ENCODE measurements at places on chromosomes 16 and 17. TPM values are rescaled to one million over a fixed set of nuclear protein-coding genes. Genes with fewer than 3 reads are reported as not detected.

GAS7 gene
- total RNA-seq = 69.3 TPM

KRT20 gene
- not detected for total RNA-seq

C1QTNF1 gene
- total RNA-seq = 15.7 TPM

NLE1 gene
- total RNA-seq = 16.1 TPM

TEKT1 gene
- not detected for total RNA-seq

SYCE1L gene
- 2.3 TPM for total RNA-seq

SLFN12 gene
- total RNA-seq = 5.6 TPM

DNA sequence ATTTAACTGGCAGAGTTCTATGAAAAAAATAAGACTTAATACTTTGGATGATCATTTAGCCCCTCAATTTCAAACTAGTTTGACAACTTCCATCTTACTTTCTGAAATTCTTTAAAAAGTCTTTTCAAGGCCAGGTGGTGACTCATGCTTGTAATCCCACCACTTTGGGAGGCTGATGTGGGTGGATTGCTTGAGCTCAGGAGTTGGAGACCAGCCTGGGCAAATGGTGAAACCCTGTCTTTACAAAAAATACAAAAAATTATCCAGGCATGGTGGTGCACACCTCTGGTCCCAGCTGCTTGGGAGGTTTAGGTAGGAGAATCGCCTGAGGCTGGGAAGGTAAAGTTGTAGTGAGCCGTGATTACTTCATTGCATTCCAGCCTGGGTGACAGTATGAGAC, 154.4 kb downstream of the TANC2 start:
- H3K4me1 ChIP-seq = no peaks in the 10 kb centered on the region
- no peak overlapping the region for H3K27ac ChIP-seq
- H3K27me3 ChIP-seq = no peaks in the 10 kb centered on the region
- no peaks in the 10 kb centered on the region for H3K36me3 ChIP-seq
- H3K4me3 ChIP-seq = no peak overlapping the region

DNA sequence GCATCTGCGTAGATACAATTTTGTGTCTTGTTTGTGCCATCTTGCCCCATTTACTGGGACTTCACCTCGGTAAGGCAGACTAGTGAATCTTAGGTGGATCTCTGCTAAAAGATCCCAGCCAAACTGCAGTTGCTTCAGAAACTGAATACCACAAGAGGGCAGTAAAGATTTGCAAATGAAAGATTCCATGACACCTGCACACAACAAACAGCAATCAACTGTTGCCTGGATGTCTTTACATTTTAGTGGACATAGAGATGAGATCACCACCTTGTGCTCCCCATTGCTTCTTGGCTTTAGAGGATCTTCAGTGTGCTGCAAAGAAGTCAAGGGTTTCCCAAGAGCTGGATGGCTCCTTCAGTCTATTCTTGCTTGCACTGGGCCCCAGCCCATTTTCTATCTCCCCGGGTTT, 119.2 kb upstream of the CACNG5 start:
- DNase-seq = no peak
- H3K27me3 ChIP-seq = no peaks in the 10 kb centered on the region
- no peak overlapping the region for H3K27ac ChIP-seq
- peaks cover 30% of the 10 kb centered on the region for H3K4me1 ChIP-seq
- H3K4me3 ChIP-seq = no peak overlapping the region

DNA sequence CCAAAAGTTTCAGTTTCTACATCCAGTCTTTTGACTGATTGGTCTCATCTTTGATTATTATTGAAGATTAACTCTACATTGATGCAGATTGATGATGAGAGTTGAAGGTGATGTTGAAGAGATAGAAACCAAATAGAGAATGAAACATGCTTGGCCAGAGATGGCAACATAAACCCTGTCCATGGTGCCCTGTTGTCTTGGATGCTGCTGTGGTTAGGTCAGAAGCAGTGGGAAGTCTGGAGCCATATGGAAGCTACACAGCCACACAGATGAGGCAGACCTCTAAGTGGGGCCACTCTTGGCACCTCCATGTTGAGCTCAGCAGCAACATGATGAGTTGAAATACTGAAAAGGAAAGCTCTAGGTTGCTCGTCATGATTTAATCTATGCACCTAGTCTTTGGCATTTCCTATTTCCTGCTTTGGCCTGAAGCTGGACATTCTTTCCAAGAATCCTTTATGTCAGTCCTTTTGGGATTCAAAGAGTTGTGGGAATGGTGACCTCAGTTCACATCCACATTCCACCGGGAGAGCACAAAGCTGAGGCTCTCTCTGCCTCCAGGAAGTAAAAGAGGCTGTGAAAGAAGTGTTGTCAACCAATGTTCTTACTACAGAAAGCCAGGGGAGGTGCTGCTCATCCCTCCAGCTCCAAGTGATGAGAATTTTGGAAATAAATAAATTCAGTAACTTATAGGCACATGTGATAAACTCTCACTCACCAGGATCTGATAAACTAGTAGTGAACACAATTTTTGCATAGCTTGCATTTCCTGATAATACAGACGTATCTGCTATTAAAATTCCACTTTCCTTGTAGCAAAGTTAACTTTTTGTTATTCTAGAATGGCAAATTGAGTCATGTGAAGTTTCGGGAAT, 127.7 kb upstream of the MAF start:
- H3K27ac ChIP-seq = no peak overlapping the region
- H3K36me3 ChIP-seq = no peaks in the 10 kb centered on the region
- no peak overlapping the region for H3K4me3 ChIP-seq
- H3K4me1 ChIP-seq = no peaks in the 10 kb centered on the region
- no peaks in the 10 kb centered on the region for H3K27me3 ChIP-seq
- no peak for DNase-seq

- no peak overlapping the region for H3K4me3 ChIP-seq
- no peak for DNase-seq
- no peaks in the 10 kb centered on the region for H3K4me1 ChIP-seq
- H3K27ac ChIP-seq = no peak overlapping the region
Measured at GRCh38 chr17:5511401-5512225, 25.2 kb downstream of the MIS12 start.

GRCh38 chr17:50832267-50832863, 3.0 kb upstream of the WFIKKN2 start:
- H3K4me1 ChIP-seq = peaks cover 13% of the 10 kb centered on the region
- H3K4me3 ChIP-seq = no peak overlapping the region
- H3K27ac ChIP-seq = no peak overlapping the region
- no peaks in the 10 kb centered on the region for H3K36me3 ChIP-seq

- H3K4me3 ChIP-seq = no peak overlapping the region
- peaks cover 20% of the 10 kb centered on the region for H3K36me3 ChIP-seq
- DNase-seq = no peak
- peaks cover 4% of the 10 kb centered on the region for H3K27me3 ChIP-seq
- H3K27ac ChIP-seq = no peak overlapping the region
- H3K4me1 ChIP-seq = peaks cover 8% of the 10 kb centered on the region
Measured at GRCh38 chr17:49696233-49696761, 11.5 kb downstream of the SLC35B1 start.

GRCh38 chr16:47927330-47927729, 228.5 kb downstream of the ABCC12 start:
- no peak overlapping the region for H3K4me3 ChIP-seq
- no peak for DNase-seq

GRCh38 chr16:49200223-49200820, 81.3 kb downstream of the CBLN1 start:
- no peak overlapping the region for H3K27ac ChIP-seq
- H3K4me1 ChIP-seq = no peaks in the 10 kb centered on the region
- H3K36me3 ChIP-seq = no peaks in the 10 kb centered on the region
- no peak overlapping the region for H3K4me3 ChIP-seq

DNA sequence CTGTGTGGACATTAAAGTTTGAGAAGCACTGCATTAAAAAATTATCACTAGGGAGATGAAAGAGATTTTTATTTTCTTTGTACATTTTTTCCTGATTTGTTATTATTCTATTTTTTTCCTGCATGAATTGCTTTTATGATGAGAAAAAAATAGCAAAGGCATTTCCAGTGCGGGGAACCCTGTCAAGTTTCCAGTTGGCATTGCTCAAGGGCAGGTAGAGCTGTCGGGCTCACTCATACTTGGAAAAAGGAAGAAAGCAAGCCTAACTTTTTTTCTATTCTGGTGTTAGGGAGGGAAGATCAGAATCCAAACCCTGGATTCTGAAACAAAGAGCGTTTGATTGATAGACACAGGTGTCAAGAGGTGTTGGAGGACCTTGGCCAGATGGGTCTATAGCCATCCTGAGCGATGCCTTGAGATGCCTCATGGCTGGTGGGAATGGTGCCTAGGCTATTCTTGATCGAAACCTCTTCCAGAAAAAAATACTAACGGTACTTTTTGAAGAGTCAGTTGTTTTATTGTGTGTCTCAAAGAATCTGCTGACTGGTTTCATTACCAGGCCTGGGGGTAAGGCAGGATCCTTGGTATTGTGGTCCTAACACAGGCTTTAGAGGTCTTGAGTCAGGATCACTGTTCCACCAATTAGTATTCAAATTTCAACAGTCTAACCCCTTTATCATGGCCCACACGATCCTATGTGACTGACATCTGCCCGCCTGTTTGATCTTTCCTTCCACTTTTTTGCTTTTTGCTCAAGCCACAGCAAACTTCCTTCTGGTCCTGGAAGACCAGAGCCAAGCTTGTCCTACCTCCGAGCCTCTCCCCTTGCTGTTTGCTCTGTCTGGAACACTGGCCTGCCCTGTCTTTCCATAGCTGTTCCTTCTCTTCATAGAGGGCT, 20.1 kb downstream of the SNX29 start:
- H3K4me1 ChIP-seq = peaks cover 16% of the 10 kb centered on the region
- H3K27me3 ChIP-seq = no peaks in the 10 kb centered on the region
- no peak overlapping the region for H3K4me3 ChIP-seq
- no peak overlapping the region for H3K27ac ChIP-seq
- peaks cover 3% of the 10 kb centered on the region for H3K36me3 ChIP-seq

DNA sequence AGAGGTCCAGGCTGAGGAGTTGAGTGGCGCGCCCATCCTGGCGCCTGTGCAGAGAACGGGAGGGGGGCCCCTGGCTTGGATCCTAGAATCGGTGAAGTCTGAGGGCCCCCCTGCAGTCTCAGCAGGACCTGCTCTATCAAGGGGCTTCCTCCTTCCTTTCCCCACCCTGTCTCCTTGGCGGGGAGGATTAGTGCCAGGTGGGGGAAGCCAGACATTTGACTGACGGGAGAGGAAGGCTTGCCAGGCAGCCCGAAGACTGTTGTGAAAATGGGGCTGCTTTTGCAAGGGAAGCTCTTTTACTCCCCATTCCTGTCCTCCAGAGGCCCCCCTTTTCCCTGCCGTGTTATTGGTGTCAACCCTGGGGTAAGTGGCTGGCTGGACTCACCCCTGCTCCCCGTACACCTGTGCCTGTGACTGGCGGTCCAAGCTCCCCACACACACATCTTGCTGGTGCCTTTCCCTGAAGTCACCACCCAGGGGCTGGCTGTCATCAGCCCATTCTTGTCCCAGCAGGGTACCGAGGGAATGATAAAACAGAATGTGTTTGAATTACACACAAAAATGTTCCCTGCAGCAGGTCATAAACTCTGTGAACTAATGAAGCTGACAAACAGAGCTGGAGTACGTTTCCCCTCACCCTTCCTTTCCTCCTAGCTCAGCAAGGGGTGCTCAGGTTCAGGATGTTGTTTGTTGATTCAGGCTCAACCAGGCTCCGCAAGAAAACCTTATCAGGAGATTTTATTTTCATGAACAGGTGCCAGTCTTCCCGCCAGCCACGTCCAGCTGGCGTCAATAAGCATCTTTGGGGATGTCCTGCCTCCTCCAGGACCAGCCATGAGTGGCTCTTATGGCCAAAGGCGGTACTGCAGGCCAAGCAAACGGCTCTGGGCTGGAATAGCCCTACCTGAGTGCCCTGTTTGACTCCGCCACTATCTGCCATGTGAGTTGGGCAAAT, 4.4 kb upstream of the ARMC7 start:
- no peak for DNase-seq
- no peak overlapping the region for H3K27ac ChIP-seq
- peaks cover 10% of the 10 kb centered on the region for H3K36me3 ChIP-seq
- peaks cover 15% of the 10 kb centered on the region for H3K4me1 ChIP-seq

DNA sequence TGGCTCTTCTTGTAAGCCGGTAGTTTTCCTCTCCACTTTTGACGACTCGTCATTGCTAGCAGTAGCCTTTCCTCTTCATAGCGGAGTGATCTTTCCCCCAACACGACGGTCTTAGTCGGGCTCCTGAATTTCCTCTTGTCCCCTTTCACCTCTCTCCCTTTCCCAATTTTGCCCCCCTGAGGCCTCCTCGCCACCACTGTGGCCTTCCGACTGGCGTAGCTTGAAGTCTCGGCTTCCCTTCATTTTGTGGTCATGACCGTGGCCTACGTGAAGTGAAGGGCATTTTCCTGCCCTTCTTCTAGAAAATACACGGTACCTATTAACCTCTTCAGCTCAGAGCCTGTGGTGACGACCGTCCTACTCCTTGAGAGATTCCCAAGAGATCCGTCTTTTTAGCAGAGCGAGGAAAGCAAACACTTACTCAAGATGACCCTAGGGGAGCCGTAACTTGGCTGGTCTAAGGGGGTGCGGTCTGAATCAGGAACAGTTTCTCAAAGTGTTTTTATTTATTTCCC, 787 bp downstream of the PRKAR1A start:
- DNase-seq = no peak
- no peaks in the 10 kb centered on the region for H3K27me3 ChIP-seq
- H3K36me3 ChIP-seq = peaks cover 17% of the 10 kb centered on the region
- H3K27ac ChIP-seq = peak overlapping the region; percentile 99

DNA sequence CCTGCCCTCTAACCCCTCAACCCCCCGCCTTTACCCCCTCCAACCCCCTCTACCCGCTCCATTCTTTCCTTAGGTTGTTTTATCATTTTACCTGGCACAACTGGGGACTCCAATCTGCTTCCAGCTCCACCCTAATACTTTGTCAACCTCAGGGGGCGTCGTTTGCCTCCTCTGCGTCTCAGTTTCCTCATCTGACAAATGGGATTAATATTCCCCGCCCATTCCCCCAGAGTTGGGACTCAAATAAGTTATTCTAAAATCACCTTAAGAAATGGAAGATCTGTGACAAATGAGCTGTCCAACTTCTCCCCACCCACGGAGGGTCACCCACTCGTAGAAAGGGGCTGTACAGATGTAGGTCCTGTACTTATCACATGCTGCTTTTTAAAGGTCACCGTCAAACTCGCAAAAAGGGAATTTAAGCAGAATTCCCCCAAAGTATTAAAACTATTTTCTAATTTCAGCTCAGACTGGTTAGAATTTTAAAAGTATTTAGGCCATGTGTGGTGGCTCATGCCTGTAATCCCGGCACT, 40.6 kb upstream of the CPNE2 start:
- H3K27ac ChIP-seq = no peak overlapping the region
- no peak for DNase-seq
- no peaks in the 10 kb centered on the region for H3K4me1 ChIP-seq
- H3K27me3 ChIP-seq = no peaks in the 10 kb centered on the region
